Activated CD8-positive, alpha-beta memory T cell treated with anti-CD3 and anti-CD28 coated beads for 24 hours (primary cell): ENCODE measurements at places on chromosomes 7 and 10.
A peak's percentile ranks its signal among the peaks of the same experiment; 100 is the strongest.

DNA sequence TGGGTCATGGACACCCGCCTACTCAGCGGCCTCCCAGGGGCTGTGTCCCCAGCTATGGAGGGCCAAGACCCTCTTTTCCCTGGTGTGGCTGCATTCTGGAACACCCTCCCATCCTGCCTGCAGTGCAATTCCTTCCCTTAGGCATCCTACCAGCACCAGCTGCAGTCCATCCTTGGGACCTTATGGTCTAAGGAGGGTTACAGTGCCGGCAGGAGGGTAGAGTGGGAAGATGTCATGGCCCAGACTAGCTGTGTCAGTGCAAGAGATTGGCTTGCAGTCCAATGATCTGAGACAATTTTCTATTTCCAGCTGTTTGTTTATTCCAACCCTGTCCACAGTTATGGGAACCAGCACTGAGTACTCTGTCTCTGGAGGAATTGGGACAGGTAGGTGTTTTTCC lies 92.4 kb downstream of the WDFY4 start:
- no peak for DNase-seq

GRCh38 chr7:63925262-63925625 lies 73.4 kb upstream of the ZNF722 start:
- no peak for DNase-seq

- no peak for DNase-seq
Measured at GRCh38 chr7:47792521-47793121, 155.6 kb downstream of the PKD1L1 start.

DNA sequence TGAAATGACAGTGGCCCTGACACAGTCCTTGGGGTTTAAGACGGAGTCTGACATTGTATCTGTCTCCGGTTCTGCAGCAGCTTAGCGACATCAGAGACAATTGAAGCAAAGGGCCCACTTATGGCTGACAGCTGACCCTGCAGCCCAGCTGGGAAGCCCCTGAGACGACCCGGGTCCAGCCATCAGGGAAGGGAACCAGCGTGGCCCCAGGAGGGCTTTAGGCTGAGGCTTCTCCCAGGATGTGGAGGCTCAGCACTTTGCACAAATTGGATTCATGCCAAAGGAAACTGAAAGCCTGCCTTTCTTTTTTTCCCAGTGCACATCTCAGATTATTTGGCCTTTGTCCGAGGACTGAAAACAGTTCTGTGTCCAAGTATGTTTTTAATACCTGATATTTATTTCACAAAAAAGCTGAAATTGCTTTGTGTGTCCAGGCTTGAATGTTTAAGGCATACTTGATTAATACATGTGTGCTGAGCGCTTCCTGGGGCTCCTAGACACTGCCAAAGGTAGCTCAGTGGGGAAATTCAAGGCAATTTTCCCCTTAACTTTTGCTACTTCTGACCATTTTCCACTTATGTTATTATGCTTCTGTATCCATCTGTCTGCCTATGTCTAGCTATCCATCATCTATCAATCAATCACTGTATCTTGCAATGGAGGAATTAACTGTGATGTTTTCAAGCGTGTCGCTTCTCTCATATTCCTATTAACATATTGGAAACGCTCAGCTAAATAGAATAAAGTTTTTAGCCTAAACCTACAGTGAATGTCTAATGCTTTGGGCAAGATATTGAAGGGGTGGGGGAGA lies 34.8 kb downstream of the KLF6 start:
- DNase-seq = peak; percentile 43

- no peak for DNase-seq
Measured at GRCh38 chr10:71128311-71128980, 83.9 kb upstream of the UNC5B start.

DNA sequence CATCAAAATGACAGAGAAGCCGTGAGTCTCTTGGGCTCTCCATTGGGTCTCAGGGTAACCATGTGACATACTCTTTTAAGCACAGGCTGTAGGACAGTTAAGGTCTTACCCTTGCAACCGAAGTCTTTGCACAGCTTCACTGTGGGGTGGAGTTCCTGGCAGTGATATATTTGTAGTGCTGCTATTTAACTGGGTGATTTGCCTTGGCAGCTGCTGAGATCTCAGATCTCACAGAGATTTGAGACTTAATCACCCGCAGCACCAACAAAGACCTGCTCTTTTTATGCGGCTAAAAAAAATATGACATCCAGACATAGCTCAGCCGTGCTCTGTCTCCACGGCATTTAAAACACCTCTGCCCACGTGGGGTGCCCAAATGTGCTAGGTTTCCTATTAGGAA lies 63.4 kb upstream of the NPTX2 start:
- DNase-seq = no peak

DNA sequence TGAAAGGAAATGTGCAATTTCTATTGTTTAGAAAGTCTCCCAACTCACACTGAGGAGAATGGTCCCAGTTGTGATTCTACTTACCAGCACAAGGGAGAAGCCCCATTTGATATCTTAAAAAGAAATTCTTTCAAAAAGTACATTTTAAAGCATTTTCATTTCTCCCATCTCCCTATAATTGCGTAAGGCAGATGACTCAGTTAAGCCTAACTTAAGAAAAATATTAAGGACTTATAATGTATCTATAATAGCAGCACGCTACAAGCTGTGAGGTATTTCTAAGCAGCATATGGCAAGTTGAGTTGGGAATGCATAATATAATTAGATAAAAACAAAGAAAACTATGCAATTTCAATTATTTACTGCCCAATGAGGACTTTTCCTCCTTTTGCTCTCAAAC lies 8.5 kb upstream of the NRCAM start:
- no peak for DNase-seq

GRCh38 chr7:150793569-150794238 lies 6.5 kb downstream of the TMEM176B start:
- DNase-seq = no peak

- DNase-seq = no peak
Measured at GRCh38 chr10:110349386-110349785, 44.7 kb upstream of the SMNDC1 start.

DNA sequence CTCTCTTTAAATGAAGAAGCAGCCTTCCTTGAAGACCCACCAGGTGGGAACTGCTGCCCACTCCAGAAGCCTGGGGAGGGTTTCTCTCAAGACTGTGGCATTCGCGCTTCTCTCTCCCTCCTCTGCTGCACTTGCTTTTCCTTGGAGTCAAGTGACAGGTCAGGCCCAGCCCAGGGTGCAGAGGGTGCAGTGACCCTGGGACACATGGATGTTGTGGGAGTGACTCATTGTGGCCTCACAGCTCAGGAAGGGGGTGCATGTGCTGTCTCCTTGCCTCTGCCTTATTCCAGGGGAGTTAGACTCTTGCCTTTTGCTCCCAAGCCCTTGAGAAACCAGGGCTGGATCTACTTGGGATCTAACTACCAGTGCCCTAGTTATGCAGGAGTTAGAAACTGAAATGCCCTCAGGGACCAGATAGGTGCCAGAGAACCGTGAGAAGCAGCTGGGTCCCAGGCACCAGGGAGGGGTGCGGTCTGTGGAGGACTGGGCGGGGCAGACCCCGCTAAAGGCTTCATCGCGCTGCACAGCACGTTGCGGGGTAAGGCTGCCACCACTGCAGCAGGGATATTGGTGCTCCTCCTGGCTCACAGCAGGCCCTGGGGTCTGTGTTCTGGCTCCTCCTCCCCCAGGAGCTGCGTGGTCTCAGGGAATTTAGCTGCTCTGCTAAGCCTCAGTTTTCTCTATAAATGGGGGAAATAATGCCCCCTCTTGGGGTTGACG lies 11.4 kb downstream of the FAM241B start:
- no peak for DNase-seq

- no peak for DNase-seq
Measured at GRCh38 chr7:30831227-30831626, 60.0 kb downstream of the MINDY4 start.

GRCh38 chr7:67758551-67758950 lies 761.9 kb downstream of the TYW1 start:
- no peak for DNase-seq

DNA sequence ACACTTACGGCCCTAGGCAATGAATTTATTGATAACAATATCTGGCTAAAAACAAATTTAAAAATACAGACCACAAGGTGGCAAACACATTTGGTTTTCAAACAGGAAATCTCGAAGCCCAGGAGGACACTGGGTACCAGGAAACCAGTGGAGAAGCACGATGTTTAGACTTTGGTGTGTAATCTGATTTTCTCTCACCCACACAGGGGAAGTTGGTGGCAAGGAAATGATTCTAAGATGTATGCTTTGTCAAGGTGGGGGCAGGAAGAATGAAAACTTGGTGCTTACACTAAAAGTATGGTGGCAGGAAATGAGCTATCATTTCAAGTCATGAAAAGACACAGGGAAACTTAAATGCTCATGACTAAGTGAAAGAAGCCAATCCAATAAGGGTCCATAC lies 113.2 kb upstream of the ANKRD1 start:
- no peak for DNase-seq

DNA sequence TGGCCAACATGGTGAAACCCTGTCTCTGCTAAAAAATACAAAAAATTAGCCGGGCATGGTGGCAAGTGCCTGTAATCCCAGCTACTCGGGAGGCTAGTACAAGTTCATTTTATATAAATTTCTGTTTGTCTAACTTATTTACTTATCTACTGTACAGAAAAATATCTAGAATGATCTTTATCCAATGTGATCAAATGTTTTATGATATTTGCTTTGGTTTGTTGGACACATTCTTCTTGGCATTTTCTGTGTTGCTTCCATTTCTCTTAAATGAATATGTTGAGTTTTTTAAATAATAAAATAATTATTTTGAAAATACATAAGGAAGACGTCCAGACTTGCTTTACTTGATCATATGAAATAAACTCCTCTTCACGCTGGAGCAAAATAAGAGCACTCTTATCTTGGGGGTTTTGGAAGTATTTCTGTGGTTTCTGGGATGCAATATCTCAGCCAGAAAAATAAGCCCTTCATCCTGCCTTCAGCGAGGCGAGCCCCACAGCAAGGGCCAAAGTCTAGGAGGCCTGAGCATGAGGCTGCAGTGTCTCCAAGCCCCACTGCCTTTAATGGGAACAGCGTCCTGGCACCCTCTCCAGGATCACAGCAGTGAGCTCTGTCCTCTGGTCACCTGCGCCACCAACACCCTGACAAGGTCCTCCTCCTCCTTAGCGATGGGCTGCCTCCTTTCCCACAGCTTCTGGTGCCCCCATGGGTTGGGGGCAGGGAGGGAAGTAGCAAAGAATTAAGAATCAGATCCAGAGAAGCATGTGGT lies 480.2 kb downstream of the KCNMA1 start:
- no peak for DNase-seq

DNA sequence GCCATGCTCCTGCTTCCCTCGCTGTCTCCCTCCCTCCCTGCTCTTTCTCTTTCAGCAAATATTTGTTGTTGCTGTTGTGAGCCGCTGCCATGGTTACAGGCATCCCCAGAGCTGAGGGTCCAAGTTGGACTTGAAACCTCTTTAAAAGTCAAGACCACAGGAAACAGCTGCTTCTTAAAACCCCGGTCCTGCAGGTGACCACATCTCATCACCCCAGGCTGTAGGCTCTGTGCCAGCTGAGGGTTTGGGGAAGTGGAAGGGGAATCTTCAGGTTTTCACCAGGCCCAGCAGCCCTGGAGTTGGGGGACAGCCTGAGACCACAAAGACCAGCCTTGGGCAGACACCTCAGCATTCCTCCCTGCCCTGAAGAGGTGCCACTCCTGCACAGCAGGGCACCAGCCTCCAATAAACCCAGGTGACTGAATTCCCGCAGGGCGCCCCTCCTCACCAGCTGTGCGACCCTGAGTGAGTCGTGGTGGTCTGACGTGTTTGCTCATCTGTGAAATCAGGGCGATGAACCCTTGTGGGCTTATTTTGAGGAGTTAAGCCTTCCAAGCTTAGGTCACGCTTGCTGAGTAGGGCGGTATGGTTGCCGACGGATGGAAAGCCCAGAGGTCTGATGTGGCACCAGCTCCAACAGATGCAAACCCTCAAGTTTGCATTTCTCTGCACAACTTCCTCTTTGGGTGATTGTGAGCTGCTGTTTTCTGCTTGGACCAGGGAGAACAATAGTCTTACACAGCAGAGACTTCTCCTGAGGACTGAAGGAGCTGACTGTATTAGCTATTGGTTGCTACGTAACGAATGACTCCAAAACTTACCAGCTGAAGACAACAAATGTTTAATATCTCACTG lies 24.8 kb downstream of the NPTX2 start:
- no peak for DNase-seq

GRCh38 chr7:2012044-2012900 lies 220.5 kb downstream of the MAD1L1 start:
- DNase-seq = no peak

- no peak for DNase-seq
Measured at GRCh38 chr7:138974675-138975292, 6.4 kb downstream of the KIAA1549 start.

DNA sequence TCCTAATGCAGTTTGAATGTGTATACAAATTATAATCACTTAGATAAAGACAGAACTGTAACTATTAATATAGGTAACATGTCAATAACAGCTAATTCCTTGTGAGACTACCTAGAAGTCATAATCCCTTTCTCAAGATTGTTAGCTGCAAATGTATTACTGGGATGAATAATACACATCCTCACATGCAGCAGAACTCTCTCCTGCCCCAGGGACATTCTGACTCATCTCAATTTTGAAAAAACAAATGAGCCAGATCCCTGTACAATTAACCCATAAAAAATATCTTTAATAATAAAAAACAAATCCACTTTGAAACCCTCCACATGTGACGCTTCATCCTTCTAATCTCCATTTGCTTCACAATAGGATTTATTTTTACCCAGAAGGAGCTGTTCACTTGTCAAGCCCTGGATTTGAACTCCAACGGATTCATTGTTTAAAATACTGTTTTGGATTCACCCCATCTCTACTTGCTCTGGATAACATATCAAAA lies 428.4 kb upstream of the TEX47 start:
- DNase-seq = no peak

GRCh38 chr10:28722065-28722803 lies 44.9 kb downstream of the BAMBI start:
- peak; percentile 56 for DNase-seq

DNA sequence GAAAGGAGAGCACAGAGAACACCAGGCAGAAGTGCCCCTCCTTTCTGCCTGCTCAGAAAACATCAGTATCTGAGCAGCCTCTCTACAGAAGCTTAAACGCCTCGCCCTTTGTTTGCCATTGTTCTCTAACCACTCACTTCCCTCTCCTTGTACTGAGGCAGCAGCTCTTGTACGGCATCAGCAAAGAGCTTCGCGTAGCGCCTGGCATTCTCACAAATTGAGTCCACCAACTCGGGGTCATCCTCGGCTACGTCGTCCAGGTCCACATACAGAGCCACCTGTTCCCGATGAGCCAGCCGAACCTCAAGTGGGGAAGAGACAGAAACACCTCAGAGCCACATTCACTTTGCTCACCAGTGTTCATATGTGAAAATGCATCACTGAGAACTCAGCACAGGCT lies 1.7 kb downstream of the MCM7 start:
- no peak for DNase-seq

GRCh38 chr7:80124526-80125264 lies 9.9 kb upstream of the GNAI1 start:
- no peak for DNase-seq
